ENCODE measurements at places on chromosomes 5 and 9.

- peak; percentile 54 for DNase-seq
Measured at GRCh38 chr5:140109759-140110645, 3.9 kb upstream of the PURA start.

DNA sequence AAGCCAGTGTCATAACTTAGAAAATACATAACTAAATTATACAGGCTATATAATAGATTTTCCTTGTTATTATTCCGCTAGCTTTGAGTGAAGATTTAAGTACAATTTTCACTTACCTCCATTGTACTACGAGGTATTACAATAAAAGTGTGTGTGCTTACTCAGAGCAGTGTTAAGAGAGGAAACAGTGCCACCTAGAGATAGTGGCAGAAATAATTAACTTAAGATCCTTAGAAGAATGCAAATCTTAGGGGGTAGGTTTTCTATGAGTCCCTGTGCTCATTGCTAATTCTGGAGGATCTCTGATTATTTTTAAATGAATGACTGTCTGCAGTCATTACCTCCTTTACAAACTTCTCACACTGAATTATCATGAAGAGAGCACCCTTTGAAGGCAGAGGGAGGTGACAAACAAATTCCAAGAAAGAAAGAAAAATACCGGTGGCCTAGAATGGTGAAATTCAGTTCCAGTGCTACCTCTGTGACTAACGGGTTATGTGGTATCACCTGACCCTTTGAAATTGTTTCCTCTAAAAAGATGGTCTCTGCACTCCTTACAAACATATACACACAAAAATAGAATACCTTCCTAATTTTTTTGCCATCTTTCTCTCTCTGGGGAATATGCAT is 379.8 kb downstream of the TRIM36 start:
- peak; percentile 5 for DNase-seq

- DNase-seq: peak; percentile 76
Measured at GRCh38 chr5:180494510-180495181, 467 bp downstream of the CNOT6 start.

GRCh38 chr5:15326932-15327331 is 173.0 kb upstream of the FBXL7 start:
- DNase-seq: no peak

DNA sequence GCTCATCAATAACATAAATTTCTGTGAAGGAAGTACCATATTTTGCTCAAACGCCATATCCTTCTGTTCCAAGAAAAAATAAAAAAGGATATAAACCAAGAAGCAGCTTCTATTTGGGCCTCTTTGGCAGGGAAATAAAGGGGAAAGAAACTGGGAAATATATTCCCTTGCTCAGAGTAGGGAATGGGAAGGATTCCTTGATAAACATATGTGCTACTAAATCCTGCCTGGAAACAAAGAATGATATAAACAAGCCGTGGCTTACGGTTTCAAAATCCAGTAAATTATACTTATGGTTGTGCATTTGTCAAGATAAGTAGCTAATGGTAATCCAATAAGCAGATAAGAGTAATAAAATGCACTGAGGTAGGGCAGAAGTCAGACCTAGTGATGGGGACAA is 481.6 kb downstream of the NTRK2 start:
- DNase-seq: no peak

DNA sequence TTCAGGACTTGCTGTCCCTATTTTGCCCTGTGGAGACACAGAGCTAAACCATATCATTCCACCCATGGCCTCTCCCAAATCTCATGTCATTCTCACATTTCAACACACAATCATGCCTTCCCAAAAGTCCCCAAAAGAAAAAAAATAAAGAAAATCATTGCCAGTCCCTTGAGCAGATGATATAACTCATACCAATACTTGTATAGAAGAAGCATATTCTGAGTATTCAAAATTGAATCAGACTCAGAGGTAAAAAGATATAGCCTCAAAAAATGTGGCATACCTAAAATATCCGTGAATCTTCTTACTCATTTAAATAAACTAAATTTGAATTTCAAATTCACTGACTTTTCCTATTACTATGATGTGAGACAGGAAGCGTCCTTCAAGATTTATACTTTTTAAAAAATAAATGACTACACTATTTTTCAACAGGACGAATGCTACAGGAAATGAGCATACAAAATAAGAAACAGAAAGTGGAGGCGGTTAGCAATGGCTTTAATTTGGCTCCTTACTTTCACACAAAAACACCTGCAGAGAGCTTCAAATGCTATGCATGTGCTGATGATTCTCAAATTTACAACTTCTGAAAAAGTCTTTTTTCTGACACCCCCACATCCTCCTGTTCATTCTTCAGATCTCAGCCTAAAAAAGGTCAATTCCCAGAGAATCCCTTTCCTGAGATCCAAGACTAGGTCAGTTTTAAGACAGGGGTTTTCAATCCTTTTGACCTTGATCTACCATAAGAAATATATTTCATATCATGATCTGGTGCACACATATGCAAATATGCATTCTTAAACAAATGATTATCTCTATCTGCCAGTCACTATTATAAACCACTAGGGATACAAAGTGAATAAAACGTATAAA is 39.6 kb upstream of the DMXL1 start:
- no peak for DNase-seq

GRCh38 chr9:89924611-89925010 is 319.8 kb downstream of the GADD45G start:
- no peak for DNase-seq

GRCh38 chr9:69936427-69936826 is 107.2 kb upstream of the MAMDC2 start:
- peak; percentile 22 for DNase-seq

GRCh38 chr5:32991421-32991815 is 280.3 kb downstream of the NPR3 start:
- no peak for DNase-seq

- peak; percentile 32 for DNase-seq
Measured at GRCh38 chr5:1929108-1929991, 46.6 kb upstream of the IRX4 start.

DNA sequence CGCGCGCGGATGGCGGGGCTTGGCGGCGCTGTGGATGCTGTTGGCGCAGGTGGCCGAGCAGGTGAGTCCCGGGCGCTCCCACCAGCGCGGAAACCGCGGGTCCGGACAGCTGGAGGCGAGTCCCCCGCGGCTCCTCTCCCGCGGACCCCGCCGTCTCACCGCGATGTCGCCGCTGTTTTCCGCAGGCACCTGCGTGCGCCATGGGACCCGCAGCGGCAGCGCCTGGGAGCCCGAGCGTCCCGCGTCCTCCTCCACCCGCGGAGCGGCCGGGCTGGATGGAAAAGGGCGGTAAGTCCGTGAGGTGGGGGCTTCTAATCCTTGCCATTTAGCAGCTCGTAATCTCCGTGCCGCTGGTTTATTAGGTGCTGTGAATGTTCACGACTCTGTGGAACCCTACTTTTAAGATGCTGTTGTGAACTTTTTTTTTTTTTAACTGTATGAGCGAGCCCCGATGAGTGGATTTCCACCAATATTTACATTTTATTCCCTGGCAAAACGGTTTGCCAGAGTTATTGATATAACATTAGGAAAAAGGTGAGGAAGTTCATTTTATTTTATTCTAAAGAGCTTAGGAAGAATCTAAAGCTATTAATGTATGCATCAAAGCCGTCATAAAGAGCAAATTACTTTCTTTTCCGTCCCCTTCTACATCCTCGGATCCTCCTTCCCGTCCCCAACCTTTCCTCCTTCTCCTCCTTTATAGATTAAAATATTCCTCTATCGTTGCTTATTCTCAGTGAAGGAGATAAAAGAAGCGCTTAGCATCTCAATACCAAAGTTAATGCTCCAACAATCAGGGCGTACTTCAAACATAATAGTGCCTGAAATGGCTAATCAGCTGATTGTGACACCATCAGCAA is 579 bp downstream of the ADAMTS16 start:
- DNase-seq: no peak

DNA sequence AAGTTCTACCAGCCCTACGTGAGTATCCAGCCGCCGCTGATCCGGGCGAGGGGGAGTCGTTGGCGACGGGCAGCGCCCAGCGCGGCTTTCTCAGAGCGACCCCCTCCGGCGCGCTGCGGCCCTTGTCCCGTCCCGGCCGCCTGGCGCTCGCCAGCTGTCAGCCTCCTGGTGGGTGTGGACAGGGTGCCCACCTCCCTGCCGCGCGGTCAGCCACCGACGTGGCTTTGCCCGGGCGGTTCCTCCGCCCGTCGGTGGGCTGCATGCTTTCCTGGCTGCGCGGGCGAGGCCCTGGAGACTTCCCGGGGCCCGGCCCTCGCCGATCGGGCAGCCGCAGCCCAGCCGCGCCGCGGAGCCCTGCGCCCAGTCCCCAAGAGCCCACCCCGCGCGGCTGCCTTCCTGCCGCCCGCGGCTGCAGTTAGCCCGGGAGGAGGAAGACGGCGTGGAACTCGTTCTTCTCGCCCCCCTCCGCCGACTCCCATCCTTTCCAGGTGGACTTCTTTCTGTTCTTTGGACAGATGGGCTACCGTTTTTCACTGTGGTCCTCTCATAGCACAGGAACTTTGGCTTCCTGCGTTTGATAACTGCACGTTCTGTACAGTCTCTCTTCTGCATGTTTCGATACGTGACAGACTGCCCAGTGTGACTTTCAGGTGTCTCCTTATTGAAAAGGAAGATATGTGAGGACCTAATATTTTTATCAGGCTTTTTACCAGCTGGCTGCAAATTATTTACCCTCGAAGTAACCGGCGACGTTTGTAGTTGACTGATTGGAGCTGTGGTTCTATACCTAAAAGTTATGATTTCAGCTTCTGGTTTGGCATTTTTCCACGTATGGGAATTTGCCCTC is 577 bp downstream of the AP3S1 start:
- DNase-seq: no peak

DNA sequence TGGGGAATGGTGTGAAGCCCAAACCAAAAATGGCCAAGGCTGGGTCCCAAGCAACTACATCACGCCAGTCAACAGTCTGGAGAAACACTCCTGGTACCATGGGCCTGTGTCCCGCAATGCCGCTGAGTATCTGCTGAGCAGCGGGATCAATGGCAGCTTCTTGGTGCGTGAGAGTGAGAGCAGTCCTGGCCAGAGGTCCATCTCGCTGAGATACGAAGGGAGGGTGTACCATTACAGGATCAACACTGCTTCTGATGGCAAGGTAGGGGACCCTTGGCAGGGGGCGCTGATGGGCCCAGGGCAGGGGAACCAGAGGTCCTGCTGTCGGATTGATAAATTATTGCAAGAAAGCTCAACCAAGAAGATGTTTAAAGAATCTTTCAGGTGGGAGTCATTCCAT is 19.8 kb downstream of the ABL1 start:
- no peak for DNase-seq

GRCh38 chr5:95221234-95221633 is 63.7 kb downstream of the MCTP1 start:
- no peak for DNase-seq

DNA sequence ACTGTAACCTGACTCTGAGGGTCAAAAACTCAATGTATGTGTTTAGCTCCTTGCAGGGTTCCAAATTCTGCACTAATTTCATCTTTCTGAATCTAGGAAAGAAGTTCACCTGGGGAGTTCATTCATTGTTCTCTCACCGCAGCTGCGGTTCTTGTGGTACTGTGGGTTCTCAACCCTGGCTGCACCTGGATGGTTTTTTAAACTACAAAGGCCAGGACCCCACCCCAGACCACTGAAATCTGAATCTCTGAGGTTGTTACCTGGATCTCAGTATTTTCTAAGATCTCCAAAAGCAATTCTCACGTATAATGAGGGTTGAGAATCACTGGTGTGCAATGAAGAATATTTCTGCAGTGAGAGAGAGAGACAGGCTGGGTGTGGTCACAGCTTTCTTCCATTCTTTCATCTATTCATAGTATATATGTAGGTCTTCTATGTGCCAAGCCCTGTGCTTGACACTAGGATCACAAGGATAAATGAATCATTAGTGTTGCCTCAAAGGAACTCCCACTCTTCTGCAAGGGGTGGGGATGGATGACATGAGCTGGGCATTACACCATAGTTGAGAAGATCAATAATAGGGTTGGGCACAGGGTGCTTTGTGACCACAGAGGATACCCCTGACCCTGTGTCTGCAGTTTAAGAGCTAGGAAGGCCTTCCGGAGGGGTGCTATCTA is 109.8 kb downstream of the GALNT10 start:
- no peak for DNase-seq
